ENCODE measurements at places on chromosomes 12 and 14.

- no peak for DNase-seq
Measured at GRCh38 chr12:1007994-1008393, 17.0 kb downstream of the ERC1 start.

DNA sequence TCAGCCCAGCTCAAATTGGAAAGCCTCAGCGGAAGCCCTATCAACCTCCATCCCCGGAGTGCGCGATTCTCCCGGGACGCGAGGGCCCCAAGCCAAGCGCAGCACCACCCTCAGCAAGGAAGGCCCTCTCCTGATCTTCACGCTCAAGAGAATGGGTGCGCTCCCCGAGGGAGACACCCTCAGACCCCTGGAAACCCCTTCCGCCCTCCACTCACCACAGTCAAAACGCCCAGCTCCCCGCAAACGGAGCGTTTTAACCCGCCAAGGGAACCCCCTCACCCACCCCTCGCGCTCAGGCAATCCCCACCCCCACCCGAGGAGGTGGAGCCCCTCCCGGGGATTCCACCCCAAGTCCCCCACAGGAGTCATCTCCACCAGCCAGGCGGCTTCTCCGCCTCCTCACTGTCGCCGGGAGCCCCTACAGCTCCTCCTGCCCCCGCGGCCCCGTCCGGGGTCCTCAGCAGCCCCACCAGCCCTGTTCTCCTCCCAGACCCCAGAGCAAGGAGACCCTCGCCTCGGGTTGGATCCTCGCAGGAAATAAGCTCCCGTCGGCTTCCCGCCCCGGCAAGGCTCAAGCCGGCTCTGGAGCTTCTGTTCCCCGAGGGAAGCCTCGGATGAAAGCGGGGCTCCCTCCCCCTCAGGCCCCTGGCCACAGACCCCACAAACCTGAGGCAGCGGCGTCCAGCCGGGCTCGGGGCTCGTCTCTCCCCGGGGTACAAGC, 507 bp downstream of the BAZ2A start:
- peak; percentile 31 for DNase-seq

DNA sequence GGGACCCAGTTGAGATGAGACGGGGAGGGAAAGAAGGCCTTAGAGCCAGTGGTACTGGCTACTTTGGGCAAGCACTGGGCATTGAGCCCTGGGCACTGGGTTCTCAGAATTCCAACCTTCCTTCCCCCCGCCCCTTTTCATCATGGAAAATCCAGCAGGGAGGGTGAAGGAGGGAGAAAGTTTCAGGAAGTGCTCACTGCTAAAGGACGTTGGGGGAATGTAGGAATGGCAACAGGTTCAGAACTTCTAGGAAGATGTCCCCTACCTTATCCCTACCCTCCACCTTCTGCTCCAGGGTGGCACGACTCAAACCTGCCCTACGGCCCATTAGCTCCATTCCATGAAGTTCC, 4.2 kb upstream of the TNS2 start:
- DNase-seq, result no peak

DNA sequence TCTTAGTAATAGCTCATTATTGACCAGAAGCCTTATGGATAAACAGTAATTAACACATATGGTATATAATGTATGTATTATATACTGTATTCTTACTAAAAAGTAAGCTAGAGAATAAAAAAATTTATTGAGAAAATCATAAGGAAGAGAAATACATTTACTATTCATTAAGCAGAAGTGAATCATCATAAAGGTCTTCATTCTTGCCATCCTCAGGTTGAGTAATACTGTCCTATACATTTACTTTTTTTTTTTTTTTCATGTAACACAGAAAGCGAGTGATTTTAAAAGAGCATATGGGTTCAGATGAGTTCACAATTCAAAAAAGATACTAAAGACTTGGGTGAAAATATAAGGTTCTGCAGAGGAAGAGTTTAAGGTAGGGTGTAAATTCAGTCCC, 152.5 kb downstream of the TGFB3 start:
- no peak for DNase-seq

GRCh38 chr14:68634874-68635595, 157.8 kb downstream of the ZFP36L1 start:
- DNase-seq, result no peak

DNA sequence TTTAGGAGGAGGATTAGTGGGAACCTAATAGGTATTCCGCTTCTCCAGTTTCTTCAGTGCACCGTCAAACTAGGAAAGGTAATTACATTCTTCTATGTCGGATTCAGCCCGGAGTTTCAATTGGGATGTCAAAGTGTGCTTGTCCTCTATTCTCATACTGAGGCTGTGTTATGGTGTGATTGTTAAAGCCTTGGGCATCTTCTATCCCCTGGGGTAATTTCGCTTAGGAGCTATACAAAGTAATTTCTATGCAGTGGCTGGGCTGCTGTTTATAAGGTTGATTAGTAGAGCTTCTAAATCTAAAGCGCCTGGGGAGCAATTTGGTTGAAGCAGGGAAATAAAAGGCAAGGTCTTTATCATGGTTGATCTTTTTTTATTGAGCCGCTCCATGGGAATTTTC, 399.6 kb downstream of the ZFP36L1 start:
- DNase-seq, result no peak

DNA sequence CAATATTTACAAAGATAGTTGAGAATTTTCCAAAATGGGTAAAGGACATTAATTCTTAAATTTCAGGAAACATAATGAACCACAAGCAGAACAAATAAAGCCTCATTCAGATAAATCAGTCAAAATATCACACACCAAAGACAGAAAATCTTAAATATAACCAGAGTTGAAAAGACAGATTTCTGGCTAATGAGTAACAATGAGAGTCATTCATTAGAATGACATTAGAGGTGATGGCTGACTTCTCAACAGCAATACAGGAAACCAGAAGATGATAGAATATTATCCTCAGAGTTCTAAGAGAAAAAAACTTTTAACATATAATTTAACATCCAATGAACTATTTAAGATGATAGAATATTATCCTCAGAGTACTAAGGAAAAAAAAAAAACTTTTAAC, 124.2 kb downstream of the DENND5B start:
- no peak for DNase-seq

GRCh38 chr12:52139579-52140062, 52.2 kb downstream of the KRT80 start:
- DNase-seq, result peak; percentile 45

DNA sequence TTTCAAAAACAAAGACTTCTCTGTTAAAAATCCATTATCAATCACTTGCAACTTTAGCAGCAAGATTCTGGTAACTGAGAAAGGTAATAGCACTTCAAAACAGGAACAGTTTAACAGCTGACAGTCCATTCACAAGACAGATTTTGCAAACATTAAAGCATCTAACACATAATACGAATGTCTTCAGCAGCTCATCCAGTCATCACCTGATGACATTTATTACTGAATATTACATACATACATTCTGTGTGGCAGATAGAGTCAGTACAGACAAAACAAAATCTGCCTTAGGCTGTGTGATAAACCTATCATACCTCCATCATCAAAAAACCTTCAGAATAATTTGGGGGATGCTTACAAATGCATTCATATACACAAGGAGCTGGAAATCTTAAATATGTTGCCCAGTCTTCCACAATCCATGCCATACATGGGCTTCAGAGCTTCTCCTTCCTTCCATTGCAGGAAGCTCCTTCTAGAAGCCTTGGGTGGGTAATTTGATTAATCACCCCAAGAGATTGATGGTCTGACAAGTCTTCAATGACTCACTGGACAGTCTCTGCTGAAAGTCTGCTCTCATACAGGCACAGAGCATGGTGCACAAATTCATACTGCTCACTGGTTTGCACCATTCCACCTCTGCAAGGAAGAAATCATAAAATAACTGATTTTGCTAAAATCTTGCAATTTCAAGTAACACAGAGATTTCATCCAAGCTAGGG, 1.6 kb upstream of the PTPRB start:
- DNase-seq, result no peak

DNA sequence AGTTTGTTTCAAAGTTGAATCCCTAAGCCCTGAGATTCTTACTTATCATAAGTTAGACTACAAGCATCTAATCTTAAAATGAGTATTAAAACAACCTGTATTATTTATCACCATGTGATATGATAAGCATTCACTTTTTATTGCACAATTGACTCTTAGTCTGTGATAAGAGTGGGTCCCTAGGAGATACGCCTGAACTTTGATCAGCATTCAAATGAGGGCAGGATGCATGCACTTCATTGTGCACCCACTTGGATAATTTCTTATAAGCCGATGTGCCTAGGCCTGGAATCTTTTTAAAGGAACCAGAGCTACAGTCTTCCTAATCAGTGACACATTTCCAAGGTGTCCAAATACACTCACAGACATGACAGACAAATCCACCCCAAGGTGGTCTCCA, 31.4 kb upstream of the SPTLC2 start:
- DNase-seq, result no peak

DNA sequence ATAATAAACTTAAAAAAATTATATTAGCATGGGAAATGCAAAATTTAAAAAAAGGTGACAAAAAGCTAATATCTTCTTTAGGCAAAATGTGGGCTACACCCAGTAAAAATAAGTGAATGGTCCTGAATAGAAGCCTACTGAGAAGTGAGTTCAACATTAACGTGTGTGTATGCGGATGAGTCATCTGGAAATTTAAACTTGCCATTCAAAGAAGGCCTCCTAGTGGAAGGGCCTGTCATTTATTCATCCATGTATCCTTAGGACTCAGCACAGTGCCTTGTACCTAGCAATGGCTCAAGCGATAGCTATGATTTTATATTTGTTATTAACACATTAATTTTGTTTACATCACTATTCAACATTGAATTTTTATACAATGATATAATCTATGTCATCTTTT, 226.2 kb downstream of the NUBPL start:
- no peak for DNase-seq

GRCh38 chr12:107318556-107318805, 225.1 kb upstream of the CRY1 start:
- DNase-seq, result no peak

DNA sequence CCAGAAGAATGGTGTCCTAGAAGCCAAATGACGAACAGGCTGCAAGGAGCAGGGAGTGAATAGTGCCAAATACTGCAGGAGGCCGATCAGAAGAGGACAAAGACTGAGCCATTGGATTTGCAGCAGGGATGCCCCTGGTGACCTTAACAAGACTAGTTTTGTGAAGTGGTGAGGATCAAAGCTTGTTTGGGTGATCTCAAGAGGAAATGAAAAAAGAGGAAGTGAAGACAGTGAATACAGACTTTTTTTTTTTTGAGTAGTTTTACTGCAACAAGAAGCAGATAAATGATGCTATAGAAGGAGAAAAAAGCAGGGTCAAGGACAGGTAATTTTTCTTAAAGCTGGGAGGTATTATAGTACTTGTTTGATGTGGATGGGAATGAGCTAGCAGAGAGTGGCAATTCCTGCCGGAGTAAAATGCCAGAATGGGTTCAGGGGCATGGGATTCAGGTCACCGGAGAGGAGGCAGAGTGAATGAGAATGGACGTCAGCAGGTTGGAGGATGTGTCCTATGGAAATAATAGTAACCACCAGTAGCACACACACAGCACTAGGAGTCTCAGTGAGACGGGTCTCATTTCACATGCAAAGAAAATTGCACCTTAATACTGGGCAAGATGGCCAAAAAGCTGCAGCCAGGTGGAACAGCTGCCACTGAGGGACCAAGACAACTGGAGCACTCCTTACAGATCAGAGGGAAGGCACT, 345.8 kb upstream of the CCDC196 start:
- peak; percentile 72 for DNase-seq

- DNase-seq, result no peak
Measured at GRCh38 chr14:102911991-102912761, 10.3 kb upstream of the AMN start.

DNA sequence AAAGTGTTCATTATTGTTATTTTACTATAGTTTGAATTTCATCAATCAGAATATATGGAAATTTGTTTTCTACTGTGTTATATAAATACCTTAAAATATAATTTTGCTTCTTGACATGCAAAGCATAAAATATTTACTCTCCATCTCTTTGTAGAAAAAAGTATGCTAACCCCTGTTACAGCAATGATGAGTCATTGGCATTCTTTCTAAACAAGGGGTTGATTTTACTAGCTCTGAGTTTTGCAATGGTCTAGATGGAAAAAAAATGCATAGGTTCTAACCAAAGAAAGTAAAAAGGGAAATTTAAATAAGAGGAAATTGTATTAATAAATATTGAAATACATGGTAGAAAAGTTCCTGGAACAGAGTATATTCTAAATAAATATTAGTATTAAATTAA, 990.2 kb upstream of the ATXN7L3B start:
- DNase-seq, result no peak

DNA sequence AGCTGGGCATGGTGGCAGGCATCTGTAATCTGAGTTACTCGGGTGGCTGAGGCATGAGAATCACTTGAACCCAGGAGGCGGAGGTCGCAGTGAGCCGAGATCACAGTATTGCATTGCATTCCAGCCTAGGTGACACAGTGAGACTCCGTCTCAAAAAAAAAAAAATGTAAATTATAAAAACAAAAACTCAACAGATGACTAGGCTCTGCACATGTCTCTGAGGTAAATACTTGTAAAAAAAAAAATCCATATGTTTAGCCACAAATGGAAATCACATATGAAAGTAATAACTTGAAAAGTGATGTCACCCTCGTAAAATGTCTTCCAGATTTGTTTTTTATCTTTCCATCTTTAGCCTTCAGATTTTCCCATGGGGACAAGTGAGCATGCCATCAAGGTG, 85.0 kb downstream of the KICS2 start:
- DNase-seq, result no peak

DNA sequence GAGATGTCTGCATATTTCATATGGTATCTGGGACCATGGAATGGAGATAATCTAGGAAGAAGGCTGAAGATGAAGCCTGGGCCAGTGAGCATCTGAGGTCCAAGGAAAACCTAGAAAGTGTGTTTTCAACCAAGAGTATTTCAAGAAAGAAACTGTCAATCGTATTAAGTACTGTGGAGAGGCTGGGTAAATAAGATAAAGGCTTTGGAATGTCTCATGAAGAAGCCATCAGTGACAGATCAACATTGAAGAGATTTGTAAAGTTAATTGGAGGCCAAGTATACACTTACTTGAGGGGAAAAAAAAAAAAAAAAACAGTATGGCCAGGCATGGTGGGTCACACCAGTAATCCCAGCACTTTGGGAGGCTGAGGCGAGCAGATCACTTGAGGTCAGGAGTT, 48.9 kb downstream of the SINHCAF start:
- DNase-seq, result no peak

GRCh38 chr12:121789800-121790728, 3.4 kb downstream of the RHOF start:
- DNase-seq, result peak; percentile 93

DNA sequence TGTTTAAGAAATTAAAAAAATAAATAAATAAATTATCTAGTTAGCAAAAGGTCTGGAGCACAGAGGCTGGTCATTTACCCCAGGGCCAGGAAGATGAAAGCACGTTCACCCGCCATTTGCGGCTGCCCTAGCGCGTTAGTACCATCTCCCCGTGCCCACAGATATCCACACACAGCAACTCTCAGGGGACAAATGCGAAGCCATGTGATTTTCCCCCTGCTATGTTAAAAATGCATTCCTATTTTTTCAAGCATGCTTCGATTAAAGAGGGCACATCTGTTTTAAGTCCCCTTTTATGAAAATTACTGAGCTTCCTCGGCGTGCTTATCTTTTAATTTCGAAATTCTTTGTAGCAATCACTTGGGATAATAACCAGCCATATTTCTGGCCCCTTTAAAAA, 56.9 kb upstream of the PIWIL1 start:
- DNase-seq, result no peak
